ENCODE measurements at places on chromosomes 16 and 17.

DNA sequence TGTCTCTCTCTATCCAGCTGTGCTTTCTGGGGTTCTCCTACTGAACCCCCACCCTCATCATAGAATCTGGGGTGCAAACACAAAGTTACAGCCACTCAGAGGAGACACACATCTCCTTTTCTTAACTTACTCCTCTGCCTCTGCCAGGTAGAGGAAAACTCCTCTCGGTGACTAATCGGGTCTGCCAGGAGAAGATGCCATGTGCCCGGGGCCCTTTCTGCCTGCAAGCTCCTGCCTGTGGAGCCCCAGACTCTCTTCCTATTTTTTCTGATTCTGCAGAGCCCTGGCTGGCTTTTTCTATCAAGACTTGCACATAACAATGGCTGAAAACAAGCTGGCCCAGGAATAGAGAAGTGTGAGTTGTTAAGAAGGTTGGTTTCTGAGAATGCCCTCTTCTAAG is 10.4 kb downstream of the SLC6A4 start:
- H3K36me3 ChIP-seq, result no peaks in the 10 kb centered on the region
- no peak overlapping the region for H3K27ac ChIP-seq
- H3K27me3 ChIP-seq, result peaks cover 3% of the 10 kb centered on the region
- H3K4me3 ChIP-seq, result no peak overlapping the region
- no peak for DNase-seq

DNA sequence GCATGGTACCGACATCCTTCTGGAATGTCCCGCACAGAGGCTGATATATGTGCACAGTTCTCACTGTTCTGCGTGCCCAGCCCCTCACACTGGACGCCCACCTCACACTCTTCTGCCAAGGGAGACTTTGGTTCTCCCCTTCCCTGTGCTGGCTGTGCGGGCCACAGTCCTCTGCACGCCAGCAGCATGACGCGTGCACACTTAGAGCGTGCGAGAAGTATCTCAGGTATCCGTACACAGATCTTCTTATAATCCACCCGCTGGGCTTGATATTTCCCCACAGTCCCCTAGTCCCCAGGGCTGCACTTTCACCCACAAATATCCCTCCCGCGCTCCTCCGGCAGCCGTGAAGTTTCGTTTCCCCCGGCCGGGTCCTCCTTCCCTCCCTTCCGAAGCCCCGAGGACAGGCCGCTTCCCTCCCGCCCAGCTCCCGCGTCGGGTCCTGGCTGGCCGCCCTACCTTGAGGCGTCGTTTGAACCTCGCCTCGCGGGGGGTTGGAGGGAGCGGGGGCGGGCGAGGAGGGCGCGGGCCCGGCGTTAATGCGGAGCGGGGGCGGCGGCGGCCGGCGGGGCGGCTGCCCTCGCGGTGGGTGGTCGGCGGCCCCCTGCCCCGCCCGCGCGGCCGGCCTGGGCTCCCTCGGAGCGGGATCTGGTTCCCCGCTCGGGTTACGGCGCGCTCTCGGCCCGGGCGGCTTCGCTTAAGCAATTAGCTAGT is 5.0 kb upstream of the FOXF1 start:
- H3K4me1 ChIP-seq, result peaks cover 11% of the 10 kb centered on the region
- no peak for DNase-seq
- H3K27me3 ChIP-seq, result peaks cover 43% of the 10 kb centered on the region
- H3K4me3 ChIP-seq, result no peak overlapping the region
- H3K36me3 ChIP-seq, result no peaks in the 10 kb centered on the region
- no peak overlapping the region for H3K27ac ChIP-seq

DNA sequence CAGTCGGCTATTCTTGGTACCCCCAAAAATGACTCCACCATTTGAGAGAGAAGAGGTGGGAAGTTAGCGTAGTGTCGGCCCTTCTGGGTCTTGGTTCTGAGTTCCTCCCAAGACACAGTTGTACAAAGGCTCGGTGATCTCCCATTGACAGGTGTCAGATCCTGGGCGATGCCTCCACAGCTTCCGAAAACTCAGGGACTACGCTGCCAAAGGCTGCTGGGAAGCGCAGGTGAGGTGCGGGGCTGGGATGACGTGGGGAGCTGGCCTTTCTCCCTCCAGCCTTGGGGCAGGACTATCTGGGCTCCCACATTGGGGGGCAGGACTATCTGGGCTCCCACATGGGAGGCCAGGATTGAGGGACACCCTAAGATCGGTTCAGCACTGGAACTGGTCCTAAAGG is 10.4 kb downstream of the CCNF start:
- no peak for DNase-seq
- H3K27ac ChIP-seq, result no peak overlapping the region
- H3K36me3 ChIP-seq, result no peaks in the 10 kb centered on the region
- no peaks in the 10 kb centered on the region for H3K27me3 ChIP-seq
- H3K4me3 ChIP-seq, result no peak overlapping the region
- peaks cover 3% of the 10 kb centered on the region for H3K4me1 ChIP-seq

- peaks cover 10% of the 10 kb centered on the region for H3K4me1 ChIP-seq
- H3K27me3 ChIP-seq, result no peaks in the 10 kb centered on the region
- no peak overlapping the region for H3K27ac ChIP-seq
- H3K36me3 ChIP-seq, result no peaks in the 10 kb centered on the region
- no peak overlapping the region for H3K4me3 ChIP-seq
These were observed 73.7 kb downstream of the MRC2 start for GRCh38 chr17:62700964-62701705.

- no peak overlapping the region for H3K4me3 ChIP-seq
- no peaks in the 10 kb centered on the region for H3K27me3 ChIP-seq
- DNase-seq, result no peak
These were observed 59.7 kb downstream of the PLCG2 start for GRCh38 chr16:81838794-81839193.

DNA sequence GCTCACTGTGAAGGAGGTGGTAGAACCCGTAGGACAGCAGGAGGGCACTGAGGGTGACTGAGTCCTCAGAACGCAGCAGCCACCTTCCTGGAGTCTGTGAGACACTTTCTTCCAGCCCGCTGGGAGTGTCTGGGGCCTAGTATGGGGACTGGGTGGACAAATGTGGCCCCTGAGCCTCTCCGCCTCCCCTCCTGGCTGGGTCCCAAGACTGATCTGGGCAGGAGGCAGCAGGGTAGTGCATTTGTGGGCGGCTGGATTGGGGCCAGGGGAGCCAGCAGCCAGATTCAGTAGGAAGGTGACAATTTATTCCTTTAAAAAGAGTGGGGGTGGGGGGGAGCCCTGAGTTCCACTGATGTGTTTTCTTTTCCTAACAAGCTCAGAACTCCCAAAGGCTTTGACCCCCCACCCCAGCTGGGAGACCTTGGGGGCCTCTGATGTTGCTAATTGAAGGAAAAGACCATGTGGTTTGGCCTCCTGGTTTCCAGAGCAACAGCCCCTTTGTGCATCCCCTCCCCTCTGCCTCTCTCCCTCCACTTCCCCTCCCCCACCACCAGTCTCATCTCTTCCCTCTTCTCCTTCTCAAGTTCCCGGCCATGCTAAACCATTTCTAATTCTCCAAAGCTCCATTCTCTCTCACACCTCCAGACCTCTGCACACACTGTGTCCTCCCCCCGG is 4.4 kb downstream of the CLEC19A start:
- no peak overlapping the region for H3K27ac ChIP-seq
- DNase-seq, result no peak
- peaks cover 4% of the 10 kb centered on the region for H3K4me1 ChIP-seq
- no peaks in the 10 kb centered on the region for H3K36me3 ChIP-seq
- no peak overlapping the region for H3K4me3 ChIP-seq
- no peaks in the 10 kb centered on the region for H3K27me3 ChIP-seq

DNA sequence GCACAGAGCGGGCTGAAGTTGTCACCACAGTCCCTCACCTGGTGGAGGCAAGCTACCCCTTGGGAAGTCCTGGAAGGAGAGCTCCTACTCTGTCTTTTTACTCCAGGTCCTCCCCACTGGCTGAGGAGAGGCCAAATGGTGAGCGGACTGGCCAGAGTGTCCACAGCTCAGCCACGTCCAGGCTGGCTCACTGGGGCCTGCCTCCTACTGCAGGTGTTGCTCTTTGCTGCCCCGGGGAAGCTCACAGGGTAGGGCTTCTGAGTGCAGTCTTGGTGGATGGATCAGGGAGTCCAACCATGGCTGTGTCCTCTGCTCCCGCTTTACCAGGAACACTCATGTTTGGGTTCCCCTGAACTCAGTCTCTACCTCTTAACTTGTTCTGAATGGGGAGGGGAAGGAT is 2.7 kb downstream of the B9D1 start:
- no peak for DNase-seq
- no peaks in the 10 kb centered on the region for H3K36me3 ChIP-seq

DNA sequence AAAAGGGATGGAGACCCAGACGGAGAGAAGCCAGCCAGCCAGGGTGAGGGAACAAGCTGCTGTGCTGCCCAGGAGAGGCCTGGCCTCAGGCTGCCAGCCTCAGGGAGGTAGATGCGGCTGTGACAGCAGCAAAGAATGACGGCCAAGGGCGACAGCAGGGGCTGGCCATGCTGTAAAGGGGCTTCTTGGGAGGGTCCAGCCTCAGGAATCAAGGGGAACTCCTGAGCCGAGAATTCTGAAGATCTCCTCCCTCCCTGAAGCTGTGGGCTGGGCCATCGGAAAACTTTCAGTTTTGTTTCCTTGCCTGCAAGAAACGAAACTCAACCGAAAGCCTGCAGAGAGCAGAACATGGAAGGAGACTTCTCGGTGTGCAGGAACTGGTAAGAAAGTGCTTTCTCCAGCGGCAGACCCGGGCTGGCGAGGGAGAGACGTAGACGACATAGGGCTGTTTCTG is at the start of gene XAF1:
Gene XAF1, plus strand, starts transcription at position 316 of the 454 bp plus-strand sequence. Its CDS starts 33 bp downstream, at position 349.
- H3K27me3 ChIP-seq, result no peaks in the 10 kb centered on the region
- peaks cover 18% of the 10 kb centered on the region for H3K36me3 ChIP-seq
- H3K27ac ChIP-seq, result peak within 1 kb of the TSS; percentile 64
- H3K4me1 ChIP-seq, result peaks cover 50% of the 10 kb centered on the region
- H3K4me3 ChIP-seq, result peak within 1 kb of the TSS; percentile 68

- H3K27me3 ChIP-seq, result no peaks in the 10 kb centered on the region
- H3K27ac ChIP-seq, result peak overlapping the region; percentile 28
- DNase-seq, result no peak
- no peaks in the 10 kb centered on the region for H3K36me3 ChIP-seq
- H3K4me1 ChIP-seq, result peaks cover 56% of the 10 kb centered on the region
These were observed 832 bp downstream of the CDK5R1 start for GRCh38 chr17:32487473-32488176.

DNA sequence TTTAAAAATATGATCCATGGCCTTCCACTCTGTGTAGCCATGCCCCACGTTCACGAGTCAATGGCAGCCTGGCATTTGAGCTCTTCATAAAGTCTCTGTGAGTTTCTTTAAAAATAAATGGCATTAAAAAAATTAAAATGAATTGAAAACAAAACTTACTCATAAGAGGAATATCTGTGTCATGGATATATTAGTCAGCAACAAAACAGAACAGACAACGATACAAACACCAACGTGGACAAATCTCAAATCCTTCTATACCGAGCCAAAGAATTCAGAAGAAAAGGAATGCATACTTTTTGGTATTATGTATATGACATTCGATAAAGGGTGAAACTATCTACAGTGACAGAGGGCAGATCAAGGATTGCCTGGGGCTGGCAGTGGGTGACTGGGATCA is 8.2 kb upstream of the CMIP start:
- no peak overlapping the region for H3K27ac ChIP-seq
- no peaks in the 10 kb centered on the region for H3K36me3 ChIP-seq
- H3K4me1 ChIP-seq, result no peaks in the 10 kb centered on the region
- no peak overlapping the region for H3K4me3 ChIP-seq
- DNase-seq, result no peak

- no peak for DNase-seq
- no peaks in the 10 kb centered on the region for H3K4me1 ChIP-seq
- H3K4me3 ChIP-seq, result no peak overlapping the region
- H3K36me3 ChIP-seq, result no peaks in the 10 kb centered on the region
- no peaks in the 10 kb centered on the region for H3K27me3 ChIP-seq
- H3K27ac ChIP-seq, result no peak overlapping the region
These were observed 50.4 kb upstream of the ERN1 start for GRCh38 chr17:64180089-64181073.

DNA sequence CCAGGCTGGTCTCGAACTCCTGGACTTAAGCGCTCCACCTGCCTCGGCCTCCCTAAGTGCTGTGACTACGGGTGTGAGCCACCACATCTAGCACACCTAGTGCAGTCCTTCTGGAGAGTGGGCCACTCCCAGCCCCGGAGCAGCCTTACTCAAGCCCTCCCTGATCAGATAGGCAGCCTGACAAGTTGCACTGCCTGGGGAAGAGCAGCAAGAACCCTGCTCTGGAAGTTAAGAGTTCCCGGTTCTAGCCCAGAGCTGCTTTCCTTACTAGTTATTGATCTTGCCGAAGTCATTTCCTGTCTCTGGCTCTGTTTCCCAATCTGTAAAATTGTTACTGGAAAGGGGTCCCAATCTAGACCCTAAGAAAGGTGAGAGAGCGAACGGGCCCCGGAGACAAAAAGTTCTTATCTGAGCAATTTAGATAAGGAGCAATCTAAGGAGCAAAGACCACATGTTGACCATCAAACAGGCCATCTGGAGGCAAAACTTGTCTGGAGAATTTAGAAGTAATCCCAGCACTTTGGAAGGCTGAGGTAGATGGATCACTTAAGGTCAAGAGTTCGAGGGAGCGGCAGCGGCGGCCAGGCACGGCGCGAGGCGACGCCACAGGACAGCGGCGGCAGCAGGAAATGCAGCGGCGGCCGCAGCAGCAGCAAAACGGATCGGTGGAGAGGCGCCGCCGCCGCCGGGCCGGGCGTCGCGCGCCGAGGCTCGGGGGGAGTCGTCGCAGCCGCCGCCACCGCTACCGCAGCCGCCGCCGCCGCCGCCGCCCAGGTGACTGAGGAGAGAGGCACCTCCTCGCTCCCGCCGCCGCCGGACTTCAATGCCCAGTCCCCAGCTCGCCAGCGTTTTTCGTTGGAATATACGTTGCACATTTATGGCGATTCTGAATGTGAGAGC is 4.3 kb upstream of the NAGLU start:
- no peak overlapping the region for H3K4me3 ChIP-seq
- no peaks in the 10 kb centered on the region for H3K36me3 ChIP-seq
- H3K27ac ChIP-seq, result no peak overlapping the region
- H3K4me1 ChIP-seq, result peaks cover 42% of the 10 kb centered on the region
- peak; percentile 56 for DNase-seq
- H3K27me3 ChIP-seq, result no peaks in the 10 kb centered on the region

- no peak overlapping the region for H3K27ac ChIP-seq
- peak; percentile 47 for DNase-seq
- peak overlapping the region; percentile 76 for H3K4me3 ChIP-seq
- peaks cover 25% of the 10 kb centered on the region for H3K4me1 ChIP-seq
- peaks cover 34% of the 10 kb centered on the region for H3K27me3 ChIP-seq
These were observed 1.1 kb downstream of the MAPT start for GRCh38 chr17:45895304-45895968.

- no peaks in the 10 kb centered on the region for H3K27me3 ChIP-seq
- no peaks in the 10 kb centered on the region for H3K4me1 ChIP-seq
- no peak overlapping the region for H3K4me3 ChIP-seq
- H3K36me3 ChIP-seq, result no peaks in the 10 kb centered on the region
- no peak overlapping the region for H3K27ac ChIP-seq
These were observed 109.5 kb upstream of the CIBAR2 start for GRCh38 chr16:85221771-85222154.

- no peak overlapping the region for H3K27ac ChIP-seq
- no peaks in the 10 kb centered on the region for H3K27me3 ChIP-seq
- no peaks in the 10 kb centered on the region for H3K4me1 ChIP-seq
These were observed 172.2 kb downstream of the SEC14L1 start for GRCh38 chr17:77312786-77313599.

GRCh38 chr16:25691519-25692091 is at the start of gene HS3ST4:
TSS of gene HS3ST4 (plus strand) at chr16:25691959.
- no peaks in the 10 kb centered on the region for H3K36me3 ChIP-seq
- H3K27me3 ChIP-seq, result no peaks in the 10 kb centered on the region
- DNase-seq, result no peak
- H3K4me3 ChIP-seq, result no peak within 1 kb of the TSS
- no peak within 1 kb of the TSS for H3K27ac ChIP-seq
- no peaks in the 10 kb centered on the region for H3K4me1 ChIP-seq

GRCh38 chr17:50631908-50632571 is 2.6 kb upstream of the ABCC3 start:
- no peak overlapping the region for H3K27ac ChIP-seq
- H3K4me3 ChIP-seq, result no peak overlapping the region
- no peaks in the 10 kb centered on the region for H3K36me3 ChIP-seq
